NCI-H345 (cell line): ENCODE measurements at places on chromosomes 11 and 22.

- DNase-seq, result no peak
Measured at GRCh38 chr11:73274722-73275380, 2.7 kb downstream of the P2RY6 start.

DNA sequence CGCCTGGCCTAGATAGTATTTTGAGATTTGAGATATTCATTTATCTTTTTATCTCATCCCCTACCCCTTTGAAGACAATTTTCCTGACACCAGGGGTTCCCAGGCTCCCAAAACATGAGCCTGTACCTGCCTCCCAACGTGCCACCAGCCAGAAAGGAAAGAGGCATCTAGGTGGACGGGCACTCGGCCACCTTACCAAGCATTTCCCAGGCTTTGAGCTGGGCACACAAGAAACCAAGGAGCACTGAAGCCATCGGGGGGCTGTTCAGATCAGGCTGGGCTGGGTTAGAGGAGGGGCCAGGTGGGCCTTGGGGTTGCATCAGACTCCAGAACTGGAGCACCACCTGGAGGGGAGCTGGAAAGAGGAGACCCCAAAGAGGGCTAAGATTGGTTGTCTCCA lies 28.5 kb upstream of the BAIAP2L2 start:
- no peak for DNase-seq

DNA sequence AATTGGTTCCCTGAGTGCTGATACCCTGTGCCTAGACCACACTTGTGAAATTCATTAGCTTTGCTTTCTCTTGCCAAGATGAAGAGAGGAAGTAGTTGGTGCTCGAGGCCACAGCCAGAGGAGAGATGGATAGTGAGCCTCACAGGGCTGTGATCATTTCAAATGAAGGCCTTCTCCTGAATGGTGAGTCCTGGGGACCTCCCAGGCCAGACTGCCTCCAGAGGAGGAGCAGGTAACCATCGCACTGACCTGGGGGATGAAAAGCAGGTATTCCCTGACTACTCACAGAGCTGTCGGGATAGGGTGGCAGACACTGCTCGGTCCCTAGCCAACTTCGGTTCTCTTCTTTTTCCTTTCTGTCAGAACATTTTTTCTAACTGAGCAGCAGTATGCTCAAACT lies 4.8 kb upstream of the FXYD6 start:
- DNase-seq, result no peak

DNA sequence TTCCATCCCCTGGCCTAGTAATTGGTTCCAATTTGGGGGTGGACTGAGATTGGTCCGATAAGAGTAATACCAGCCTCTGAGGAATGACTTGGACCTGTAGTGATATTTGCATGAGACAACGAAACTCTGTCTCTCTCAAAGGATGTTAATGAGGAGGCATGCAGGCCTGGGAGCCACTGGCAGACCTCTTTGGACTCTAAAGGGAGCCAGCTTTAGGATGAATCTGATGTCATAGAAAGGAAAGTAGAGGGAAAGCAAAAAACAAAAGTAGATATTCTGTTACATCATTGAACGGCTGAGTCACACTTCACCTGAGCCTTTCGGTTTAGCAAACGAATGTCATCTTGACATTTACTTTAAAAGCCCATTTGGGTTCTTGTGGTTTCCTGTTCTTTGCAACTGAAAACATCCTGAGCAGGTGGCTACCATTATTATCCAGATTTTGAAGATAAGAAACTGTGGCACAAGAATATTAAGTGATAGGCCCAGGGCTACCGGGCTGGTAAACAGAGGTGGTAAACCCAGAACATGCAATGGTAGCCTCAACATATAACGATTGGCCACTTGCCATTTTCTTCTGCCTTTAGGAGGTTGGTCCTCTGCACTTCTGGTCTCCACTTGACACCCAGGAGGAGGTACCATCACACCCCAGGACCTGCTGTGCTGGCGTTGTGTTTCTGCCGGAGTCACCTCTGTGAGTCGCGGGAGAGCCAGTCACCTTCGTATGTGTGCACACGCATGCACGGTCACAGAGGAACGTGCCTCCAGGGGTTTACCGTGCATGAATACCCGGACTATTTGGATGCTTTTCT lies 42.7 kb downstream of the RTL6 start:
- DNase-seq, result no peak

DNA sequence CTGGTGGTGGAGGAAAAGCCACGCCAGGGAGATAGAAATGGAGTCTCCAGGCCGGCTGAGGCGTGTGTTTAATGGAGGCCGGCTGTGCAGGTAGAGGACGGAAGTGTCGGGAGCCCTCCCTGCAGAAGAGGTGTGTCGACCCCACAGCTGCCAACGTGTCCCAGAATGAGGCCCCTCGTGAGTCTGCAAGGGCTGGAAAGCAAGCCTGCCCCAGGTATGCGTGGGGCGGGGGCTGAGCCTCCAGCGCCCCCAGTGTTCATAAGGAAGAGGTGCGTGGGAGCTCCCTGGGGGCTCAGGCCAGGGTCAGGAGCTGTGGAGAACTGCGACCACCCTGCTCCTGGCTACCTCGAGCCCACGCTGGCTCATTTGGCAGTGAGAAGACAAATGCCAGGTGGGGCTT lies 38.0 kb upstream of the JAM3 start:
- DNase-seq, result no peak

GRCh38 chr11:29309992-29310391 lies 706.8 kb downstream of the KCNA4 start:
- no peak for DNase-seq

DNA sequence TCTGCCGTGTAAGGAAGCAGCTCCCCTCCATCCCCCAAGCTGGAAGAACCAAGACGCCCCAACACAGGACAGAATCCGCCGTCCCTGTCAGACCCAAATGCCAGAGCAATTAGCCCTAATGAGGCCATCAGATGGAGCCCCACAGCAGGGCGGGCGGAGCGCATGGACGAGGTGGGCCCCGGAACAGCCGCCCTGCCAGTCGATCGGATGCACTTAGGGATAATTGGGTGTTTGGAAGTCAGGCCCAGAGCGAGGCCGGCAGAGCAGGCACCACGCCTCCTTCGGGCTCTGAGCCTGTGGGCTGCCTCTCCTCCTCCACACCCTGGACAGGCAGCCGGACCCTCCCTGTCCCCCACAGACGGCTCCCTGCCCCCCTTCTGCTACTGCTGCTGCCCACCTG lies 5.5 kb upstream of the TH start:
- DNase-seq, result no peak

- no peak for DNase-seq
Measured at GRCh38 chr11:8477151-8477550, 116.9 kb downstream of the STK33 start.

- DNase-seq, result no peak
Measured at GRCh38 chr11:129989149-129989813, 13.4 kb downstream of the PRDM10 start.

GRCh38 chr11:20046416-20046815 lies 113.9 kb downstream of the DBX1 start:
- no peak for DNase-seq

GRCh38 chr11:76194872-76195668 lies 11.2 kb downstream of the WNT11 start:
- no peak for DNase-seq

GRCh38 chr11:130420478-130421198 lies 7.8 kb downstream of the ADAMTS8 start:
- DNase-seq, result no peak

DNA sequence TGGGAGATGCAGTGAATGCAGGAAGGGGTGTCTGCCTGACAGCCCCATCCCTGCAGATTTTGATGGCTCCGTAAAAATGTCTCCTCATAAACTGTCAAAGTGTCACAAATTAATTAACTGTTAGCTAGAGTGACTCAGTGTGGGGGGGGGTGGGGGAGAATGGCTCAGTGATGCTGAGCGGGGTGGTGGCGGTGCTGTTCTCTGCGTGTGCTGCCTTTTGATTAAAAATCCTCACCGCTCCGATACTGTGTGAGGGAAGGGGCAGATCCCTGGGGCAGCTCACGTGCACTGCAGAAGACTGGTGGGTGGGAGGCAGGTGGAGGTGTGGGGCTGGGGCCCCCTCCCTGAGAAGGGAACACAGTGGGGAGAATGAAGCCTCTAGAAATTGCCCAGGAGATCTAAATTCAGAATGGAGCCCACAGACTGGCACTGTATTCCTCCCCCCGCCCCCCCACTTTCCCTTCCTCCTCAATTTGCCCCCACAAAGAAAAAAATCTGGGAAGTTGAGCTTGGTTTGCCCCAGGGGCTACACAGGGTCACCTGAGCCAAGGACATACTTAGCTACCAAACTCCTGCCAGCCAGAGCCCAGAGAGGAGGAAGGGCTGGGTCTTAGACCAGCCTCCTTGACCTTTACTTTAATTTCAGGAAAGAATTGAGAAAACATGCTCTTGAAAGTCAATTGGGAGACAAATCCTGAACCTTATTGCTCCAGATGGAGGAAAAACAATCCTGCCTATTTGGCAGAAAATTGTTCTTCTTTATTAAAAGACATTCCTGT lies 39.8 kb downstream of the DRD2 start:
- no peak for DNase-seq
